HEK293T (cell line): ENCODE measurements at places on chromosomes 6 and 20.

GRCh38 chr6:44038543-44039065, 88.6 kb downstream of the MRPL14 start:
- no peak for DNase-seq

GRCh38 chr20:50980071-50980681, 21.6 kb downstream of the MOCS3 start:
- no peak for DNase-seq

DNA sequence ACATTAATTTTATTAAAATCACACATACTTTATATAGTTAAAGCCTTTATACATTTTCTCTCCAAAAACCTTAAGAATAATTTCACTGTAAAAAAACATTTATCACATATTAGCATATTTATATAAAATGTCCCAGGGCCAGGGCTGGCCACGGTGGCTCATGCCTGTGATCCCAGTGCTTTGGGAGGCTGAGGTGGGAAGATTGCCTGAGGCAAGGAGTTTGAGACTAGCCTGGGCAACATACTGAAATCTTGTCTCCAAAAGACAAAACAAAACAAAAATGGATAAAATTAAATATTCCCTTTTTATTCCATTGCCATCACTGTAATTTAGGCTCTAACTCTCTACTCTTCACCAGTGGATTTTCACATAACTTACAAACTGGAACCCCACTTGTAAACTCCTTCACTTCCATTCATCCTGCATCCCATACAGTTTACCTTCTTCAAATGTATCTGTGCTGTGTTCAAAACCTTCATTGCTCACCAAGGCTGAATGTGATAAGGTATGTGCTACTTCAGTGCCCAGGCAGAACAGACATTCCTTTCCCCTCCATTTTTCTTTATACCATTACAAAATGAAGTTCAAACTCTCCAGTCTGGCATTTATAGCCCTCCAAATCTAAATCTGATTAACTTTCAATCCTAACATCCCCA, 42.9 kb upstream of the PIM1 start:
- no peak for DNase-seq

DNA sequence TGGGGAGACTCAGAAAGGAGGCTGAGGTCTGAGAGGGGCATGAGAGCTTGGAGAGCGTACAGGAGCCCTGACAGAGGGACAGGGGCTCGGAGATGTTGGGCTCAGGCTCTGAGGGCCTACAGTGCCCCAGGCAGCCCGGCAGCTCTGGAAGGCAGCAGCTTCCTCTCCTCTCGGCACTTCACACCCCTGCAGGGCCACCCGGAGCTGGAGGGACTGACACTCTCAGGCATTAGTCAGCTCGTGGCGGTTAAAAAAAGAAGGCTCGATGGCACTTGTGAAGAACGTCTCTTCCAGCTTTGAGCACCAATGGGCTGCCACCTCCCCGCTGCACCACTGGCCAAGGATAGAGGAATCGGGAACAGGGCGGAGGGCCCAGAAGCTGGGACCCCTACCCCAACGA, 62.6 kb upstream of the SIRPA start:
- no peak for DNase-seq

DNA sequence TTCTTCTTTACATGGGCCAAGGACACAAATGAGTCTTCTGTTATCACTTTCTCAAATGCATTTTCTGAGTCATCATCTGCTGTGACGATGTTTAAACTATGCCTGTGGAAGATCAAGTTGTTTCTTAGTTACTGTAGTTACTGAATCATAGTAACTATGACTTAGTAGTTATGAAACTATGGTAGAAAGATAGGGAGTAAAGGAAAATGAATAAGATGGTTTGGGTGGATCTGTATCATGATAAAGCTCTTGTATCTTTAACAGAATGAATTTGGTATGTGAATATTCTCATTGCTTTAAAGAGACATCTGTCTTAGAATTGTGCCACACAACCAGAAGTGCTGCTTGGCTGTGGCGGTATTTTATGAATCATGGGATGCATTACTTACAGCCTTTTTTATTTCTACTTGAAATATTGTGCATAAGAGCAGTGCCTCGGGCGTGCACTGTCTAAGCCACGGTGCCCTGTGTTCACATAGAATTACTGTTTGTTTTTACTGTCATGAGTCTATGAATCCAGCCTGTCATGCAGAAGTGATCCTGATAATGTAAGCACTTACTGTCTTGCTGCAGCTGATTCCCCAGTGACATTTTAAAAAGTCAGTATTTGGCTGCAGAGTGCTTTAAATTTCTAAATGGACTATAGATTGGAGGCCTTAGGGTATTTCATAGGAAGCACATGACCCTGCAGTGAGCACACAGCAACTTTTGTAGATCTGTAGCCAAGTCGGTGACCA, 215.2 kb downstream of the TMEM242 start:
- DNase-seq, result peak; percentile 62

DNA sequence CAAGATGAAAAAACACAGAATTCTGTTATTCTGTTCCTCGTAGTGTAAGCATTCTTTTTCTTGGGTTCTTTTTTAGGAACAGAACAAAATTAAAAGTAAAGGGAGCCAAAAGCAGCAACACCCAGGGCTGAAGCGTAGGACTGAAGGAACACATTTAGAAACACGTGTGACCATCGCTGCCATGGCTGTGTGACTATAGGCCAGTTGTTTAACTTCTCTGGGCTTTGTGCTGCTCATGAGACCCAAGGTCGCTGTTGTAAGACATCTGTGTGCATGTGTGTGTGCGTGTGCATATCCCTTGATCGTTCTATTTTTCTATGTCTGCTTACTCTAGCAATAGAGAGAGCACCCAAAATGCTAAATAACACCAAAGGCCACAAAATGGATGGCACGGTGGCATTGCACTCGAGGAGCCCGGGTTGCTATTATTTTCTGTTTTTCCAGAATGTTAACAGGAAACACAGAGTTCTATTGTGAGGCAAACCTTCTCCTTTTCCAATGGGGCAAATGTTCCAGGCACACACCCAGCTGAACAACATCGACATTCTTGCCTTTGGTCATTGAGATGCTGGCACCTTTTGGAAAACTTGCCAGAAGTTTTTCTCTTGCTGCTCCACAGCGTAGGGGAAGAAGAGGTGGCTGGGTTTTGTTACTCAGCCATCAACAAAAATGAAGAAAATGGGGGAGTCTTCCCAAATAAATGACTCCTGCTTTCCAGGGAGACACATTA, 267.8 kb upstream of the ECI2 start:
- no peak for DNase-seq
